SK-N-SH treated with all-trans-retinoic acid at 6 μM for 48 hours (cell line): ENCODE measurements at places on chromosomes 2 and 18.

- peak; percentile 71 for ATAC-seq
Measured at GRCh38 chr2:206556357-206556949, 85.8 kb upstream of the FAM237A start.

GRCh38 chr2:12382366-12382765 lies 334.4 kb upstream of the TRIB2 start:
- no peak for ATAC-seq

GRCh38 chr2:199465390-199465789 lies 7.7 kb upstream of the SATB2 start:
- ATAC-seq = no peak

- ATAC-seq = no peak
Measured at GRCh38 chr2:202026507-202026906, 7.1 kb upstream of the FZD7 start.

DNA sequence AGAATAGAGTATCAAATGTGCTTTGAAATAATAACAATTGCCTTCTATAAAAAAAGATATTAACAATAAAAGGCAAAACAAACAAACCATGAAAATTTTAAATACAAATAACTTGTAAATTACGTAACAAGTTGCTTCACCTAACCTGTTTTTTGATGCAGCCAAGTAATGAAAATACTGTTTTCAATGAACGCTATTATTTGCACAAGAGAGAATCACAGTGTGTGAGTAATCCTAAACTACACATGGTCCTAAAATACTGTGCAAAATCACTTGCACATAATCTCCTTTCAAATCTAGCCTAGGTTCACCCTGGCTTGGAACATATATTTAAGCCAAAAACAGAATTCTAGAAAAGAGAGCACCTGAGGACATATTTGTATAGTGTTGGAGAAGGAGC lies 98.9 kb downstream of the CCDC148 start:
- no peak for ATAC-seq

GRCh38 chr2:237717366-237718276 lies 81.0 kb upstream of the RBM44 start:
- ATAC-seq = peak; percentile 73

DNA sequence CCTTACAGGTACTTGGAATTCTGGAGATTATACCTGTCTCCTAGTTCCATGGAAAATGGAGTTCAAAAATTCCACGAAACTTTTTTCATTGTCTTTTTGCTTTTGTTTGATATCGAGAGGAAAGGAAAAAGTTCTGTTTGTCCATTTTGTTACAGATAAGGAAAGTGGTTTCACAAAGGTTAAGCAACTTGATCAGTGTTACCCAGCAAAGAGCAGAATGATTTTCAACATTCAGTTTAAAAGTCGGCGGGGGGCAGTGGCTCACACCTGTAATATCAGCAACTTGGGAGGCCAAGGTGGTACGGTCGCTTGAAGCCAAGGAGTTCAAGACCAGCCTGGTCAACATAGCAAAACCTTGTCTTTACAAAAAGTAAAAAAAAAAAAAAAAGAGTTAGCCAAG lies 118.8 kb downstream of the LDLRAD4 start:
- no peak for ATAC-seq

- ATAC-seq = no peak
Measured at GRCh38 chr18:45657357-45658335, 42.4 kb downstream of the SLC14A2 start.

DNA sequence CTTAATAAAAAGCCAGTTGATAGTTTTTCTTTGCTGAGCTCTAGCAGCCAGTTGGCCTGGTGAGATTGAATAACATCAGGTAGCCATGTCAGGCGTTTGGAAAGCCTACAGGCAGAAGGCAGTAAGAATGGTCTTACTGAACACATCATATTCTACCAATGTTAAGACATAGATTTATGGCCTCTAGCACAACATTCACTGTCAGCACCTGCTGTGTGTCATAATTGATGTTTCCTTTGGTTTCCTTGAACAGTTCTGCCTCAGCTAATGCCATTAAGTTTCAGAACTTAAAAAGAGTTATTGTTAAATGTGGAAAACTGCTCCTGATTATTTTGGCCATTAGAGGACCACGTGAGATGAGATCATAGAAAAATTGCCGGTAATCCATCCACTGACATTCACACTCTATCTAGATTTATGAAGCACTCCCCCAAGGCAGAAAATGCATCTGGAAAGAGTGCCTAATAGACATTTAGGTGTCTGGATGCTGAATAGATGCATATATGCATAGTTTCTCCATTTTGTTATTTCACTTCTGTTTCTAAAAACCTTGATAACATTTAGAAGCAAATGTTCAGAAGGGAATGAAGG lies 434.7 kb downstream of the PTPRM start:
- no peak for ATAC-seq

DNA sequence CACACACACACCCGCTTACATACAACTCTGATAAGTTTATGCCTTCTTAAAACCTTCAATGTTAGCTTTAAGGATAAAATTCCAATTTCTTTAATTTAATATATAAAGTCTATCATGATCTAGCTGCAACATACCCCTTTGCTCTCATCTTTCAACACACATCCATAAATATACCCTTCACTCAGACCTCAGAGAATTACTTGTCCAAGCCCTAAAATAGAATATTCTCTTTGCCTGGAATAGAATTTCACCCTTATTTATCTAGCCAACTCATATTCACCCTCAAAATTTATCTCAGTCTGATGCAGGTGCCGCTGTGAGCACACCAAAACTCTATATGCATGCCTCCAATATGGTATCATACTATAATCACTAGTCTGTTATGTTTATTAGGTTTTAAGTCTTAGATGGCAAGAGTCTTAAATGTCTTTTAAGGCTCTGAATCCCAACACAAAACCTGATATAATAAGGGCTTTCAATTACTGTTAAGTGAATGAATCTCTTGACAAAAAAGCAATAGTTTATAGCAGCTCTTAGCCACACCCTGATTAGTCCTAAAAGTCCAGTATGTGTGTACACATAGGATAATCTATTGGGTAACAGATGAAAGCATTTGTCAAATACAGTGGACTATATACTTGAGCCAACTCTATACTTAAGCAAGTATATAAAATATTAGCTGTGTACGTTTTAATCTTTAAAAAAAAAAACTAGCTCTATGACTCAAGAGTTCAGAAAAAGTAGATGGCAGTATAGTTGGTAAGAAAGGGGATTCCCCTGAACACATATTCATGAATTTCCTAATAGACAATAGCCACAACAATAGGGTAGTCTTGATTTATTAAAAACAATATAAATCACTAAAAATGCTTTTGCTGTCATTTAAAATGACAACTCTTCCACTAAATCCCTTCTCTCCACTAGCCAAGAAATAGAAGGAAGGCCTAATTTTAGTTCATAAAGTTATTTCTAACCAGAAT lies 144.5 kb downstream of the EXOC6B start:
- no peak for ATAC-seq

- ATAC-seq = no peak
Measured at GRCh38 chr2:214393796-214394195, 17.1 kb upstream of the VWC2L start.

DNA sequence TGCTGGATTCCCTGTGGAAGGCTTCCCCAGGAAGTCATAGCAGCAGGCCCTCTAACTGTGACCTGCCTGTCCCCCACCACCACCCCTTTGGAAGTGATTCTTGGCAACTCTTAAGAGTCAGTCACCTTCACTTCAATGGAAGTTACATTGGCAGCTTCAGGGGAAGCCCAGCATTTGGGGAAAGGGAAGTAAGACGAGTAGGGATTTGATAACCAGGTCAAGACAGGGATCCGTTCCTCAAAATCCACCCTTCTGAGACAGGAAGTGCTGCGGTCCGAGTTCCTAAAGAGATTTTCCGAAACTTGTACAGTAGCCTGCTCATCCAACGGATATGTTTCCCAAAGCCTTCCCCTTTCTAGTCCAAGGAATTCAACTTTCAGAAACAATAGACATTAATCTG lies 54.2 kb downstream of the MRPL35 start:
- no peak for ATAC-seq

DNA sequence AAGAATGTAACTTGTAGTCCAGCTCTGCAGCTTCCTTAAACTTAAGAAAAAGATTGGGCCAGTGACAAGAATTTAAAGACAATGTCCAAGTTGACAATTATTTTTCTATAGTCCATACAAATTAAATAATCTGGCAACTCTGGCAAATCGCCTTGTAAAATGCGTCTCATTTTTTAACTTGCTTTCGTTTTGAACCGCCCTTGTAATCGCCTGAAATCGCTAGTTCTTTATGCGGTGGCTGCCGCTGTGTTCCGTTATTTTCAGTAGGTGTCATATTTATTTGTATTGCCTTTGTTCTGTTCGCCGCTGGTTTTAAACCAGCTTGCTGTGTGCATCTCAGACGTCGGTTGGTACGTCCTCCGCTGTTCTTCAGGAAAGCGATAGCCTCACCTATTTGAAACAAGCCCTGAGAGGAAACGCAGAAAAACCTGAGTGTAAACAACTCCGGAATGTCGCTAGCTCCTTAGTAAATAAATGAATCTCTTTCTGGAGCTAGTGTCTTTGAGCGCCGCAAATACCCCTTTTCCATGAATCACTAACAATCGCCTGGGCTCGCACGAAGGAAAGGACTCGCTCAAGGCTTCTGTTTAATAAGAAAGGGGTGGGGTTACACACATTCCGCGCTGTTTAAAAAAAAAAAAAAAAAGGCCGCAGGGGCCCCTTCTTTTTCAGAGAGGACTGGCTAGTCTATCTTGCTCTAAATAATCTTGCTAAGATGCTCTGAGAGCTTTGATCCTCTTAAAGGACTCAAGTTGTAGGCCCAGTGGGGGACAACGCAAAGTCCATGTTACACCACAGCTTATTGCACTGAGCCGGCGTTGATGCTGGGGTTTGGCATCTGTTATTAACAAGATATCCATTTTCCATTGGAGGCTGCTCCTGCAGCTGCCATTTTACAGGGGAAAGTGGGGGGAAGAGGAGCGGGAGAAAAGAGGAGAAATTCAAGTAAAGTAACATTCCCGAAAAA lies 3.0 kb downstream of the HOXD8 start:
- ATAC-seq = no peak

DNA sequence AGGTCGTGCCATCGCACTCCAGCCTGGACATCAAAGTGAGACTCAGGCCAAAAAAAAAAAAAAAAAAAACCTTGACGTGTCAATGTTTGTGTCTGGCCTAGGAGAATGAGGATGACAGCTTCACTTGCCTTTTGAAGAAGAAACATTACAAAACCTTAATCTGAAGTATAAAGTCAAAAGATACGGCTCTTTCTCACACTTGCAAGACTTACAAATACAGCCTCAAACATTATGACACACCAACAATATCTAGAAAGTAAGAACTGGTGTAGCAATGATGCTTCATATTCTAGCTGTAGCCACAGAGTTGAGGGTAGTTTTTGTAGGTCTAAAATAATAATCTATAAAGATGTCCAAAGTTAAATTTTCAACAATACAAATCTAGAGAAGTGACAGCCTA lies 25.5 kb downstream of the MPPE1 start:
- ATAC-seq = no peak

DNA sequence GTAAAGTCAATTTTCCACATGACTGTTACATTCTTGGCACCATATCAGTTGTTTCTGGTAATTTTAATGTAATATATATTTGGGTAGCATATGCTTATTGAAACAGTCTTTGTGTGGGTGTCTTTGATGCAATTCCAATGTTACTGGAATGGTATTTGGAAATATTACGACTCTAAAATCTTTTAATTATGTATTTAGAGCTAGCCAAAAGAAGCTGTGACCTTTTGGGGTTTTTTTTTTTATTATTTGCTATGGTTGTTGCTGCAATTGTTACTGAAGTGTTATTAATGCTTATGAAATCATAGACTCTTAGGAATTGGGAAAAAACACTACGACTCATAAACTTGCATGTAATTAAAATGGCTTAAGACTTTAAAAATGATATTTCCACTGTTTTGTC lies 95.9 kb downstream of the AOX1 start:
- ATAC-seq = no peak

GRCh38 chr18:58194028-58194427 lies 150.0 kb downstream of the NEDD4L start:
- peak; percentile 77 for ATAC-seq

- peak; percentile 10; the same call in 1 of the 3 replicates for ATAC-seq
Measured at GRCh38 chr2:96404446-96405373, 69.1 kb downstream of the NCAPH start.

DNA sequence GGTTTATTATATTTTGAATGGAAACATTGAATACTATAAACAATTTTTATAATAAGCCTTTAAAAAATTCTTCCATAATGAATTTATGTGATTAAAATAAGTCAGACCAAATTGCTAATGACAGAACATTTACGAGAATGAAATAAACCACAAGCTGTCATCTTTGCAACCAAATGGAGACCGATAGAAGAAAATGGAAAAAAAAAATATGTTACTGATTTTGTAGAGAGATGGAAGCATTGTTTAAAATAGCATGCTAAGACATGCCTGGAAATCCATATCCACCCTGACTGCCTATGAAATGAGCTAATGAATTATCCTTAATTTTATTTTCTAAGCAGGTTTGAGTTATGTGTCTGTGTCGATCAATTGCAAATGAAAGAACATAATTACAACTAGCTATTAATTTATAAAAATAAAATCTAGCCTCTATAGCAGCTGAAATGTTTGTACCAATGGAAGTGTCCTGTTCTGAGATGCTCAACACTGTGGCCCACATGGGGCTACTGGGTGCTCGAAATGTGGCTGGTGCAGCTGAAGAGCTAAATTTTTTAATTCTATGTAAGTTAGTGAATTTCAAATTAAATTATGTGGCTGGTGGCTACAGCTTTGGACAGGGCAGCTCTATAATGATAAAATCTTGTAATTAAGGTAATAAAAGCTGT lies 832.8 kb downstream of the RNF144A start:
- ATAC-seq = peak; percentile 54

- ATAC-seq = no peak
Measured at GRCh38 chr2:241910604-241911520, 41.3 kb downstream of the RTP5 start.

GRCh38 chr2:29954316-29954715 lies 32.9 kb upstream of the ALK start:
- ATAC-seq = no peak

- ATAC-seq = no peak
Measured at GRCh38 chr2:140593132-140593531, 1537.7 kb downstream of the LRP1B start.

DNA sequence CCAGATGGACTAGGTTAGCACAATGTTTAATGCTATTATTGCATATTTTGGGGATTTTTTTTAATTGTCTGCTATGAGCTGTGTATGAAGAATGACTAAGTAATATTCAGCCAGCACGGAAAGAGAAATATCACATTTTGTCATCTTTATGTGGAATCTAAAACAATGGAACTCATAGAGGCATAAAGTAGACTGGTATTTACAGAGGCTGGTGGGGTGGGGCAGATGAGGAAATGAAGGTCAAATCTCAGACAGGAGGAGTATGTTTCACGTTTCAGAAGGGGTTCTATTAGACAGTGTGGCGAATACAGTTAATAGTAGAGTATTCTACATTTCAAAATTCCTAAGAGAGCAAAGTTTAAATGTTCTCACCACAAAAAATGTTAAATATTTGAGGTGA lies 4.7 kb downstream of the CDH19 start:
- ATAC-seq = no peak

DNA sequence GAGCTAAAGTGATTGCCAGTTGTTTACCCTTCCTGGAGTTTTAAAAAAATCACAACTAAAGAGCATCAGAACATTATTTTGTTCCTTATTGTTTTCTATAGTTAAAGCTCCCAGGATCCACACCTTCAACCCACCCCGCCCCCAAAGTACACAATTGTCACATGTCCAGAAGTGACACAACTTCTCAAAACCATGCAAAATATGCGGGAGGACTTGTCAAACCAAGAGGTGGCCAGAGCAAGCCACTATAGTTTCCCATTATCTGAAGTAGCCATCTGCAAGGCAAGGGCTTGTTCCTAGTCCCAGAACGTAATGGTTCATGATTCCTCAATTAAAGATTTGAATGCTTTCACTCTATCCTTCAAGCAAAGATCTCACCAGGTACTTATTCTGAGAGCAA lies 9.9 kb upstream of the INO80C start:
- no peak for ATAC-seq

GRCh38 chr2:226213717-226214116 lies 585.9 kb downstream of the IRS1 start:
- ATAC-seq = peak; percentile 82
